BJ (cell line): ENCODE measurements at places on chromosomes 1 and 21. TPM values are rescaled to one million over a fixed set of nuclear protein-coding genes. Genes with fewer than 3 reads are reported as not detected.

DNA sequence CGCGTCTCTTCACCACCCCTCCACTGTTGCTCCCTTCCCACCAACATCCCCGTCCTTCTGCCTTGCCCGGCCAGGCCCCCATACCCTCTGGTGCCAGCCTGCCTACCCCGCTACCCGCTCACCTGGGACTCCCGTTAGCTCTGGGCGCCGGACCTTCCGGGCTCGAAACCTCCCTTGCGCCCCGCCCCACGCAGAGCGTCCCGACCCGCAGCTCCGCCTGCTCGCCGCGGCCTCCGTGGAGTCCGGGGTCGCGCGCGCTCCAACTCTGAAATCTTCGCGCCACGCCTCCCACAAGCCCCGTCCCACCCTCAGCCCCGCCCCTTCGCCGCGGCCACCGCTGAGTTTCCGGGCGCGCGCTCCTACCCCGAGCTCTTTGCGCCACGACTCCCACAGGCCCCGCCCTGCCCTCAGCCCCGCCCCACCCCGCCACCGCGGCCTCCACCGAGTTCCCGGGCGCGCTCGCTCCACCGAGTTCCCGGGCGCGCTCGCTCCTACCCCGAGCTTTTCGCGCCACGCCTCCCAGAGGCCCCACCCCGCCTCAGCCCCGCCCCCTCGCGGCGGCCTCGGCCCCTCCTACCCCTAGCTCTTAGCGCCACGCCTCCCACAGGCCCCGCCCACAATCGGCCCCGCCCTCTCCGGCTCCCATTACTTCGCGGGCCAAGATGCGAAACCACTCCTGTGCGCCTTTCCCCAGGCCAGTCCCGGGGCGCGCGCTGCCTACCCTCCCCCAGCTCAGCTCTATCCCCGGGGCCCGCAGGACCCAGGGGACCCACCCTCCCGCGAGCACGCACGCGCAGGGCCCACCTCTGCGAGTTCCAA is at the start of gene IFT25:
Gene IFT25, minus strand, starts transcription at position 267 of the 819 bp plus-strand sequence. CDS start 5,617 bp downstream, outside the sequence.
- DNase-seq = peak; percentile 65

DNA sequence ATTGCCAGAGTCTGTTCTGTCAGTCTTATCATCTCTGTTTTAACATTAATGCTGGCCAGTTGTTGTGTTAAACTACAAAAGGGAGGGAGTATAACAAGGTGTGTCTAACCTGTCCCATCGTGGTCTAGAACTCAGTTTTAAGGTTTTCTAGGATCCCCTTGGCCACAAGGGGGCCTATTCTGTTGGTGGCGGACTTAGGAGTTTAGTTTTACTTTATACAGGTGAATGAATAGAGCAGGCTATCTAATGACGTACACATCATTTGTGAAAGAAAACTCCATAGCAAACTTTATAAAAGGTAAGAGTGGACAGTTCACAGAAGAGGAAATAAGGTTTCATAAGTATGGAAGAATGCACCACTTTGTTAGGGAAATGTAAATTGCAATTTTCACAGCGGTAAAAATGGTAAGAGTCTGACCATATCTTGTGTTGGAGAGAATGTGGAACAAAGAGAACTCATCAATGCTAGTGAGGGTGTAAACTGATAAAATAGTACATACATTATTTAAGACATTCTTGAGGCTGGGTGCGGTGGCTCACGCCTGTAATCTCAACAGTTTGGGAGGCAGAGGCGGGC is 2.5 kb upstream of the ATF6 start:
- DNase-seq = no peak

DNA sequence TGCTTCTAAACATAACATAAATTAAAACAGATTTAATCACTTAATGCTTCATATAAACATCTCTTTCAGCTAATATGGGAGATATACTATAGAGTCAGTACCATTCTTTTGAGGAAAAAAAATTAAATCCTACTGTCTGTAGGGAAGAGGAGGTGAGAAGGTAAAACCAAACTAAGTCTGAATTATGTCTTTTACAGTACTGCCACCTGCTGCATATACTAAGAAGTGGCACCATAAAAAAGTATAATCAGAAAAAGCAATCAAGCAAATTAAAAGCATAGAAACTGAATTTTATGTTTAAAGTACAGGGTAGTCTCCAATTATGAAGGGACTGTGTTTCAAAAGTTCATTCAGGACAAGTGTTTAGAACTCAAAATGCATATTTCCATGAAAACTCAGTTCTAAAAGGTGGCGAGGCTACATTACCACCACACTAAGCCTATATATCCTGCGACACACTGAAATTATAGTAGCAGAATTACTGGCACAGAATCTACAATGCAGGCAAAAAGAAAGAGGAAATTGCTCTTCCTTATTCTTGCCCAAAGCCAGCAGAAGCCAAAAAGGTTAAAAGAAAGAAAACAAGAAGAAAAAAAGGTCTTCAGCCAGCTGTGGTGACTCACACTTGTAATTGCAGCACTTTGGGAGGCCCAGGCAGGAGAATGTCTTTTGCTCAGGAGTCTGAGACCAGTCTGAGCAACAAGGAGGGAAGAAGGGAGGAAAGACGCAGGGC is 9.0 kb downstream of the NSL1 start:
- no peak for DNase-seq

DNA sequence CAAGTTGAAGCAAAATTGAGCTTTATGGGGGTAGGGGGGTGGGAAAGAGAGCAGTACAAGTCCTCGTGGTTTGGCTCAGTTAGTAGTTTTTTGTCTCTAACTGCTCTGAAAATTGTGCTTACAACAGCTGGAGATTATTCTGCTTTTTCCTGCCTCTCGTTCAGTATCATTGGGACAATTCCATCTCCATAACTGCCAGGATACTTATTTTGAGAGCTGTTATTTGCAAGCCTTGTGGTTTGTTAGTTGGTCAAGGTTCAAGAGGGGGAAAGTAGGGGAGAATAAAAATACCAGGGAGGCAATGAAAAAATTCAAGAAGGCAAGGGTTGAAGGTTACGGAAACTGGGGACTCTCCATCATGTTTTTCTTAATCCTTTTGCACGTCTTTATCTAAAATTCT is 811.8 kb upstream of the ADGRL2 start:
- DNase-seq = no peak

GRCh38 chr21:25214676-25215075 is 392.6 kb downstream of the MRPL39 start:
- no peak for DNase-seq

- no peak for DNase-seq
These were observed 138.2 kb downstream of the AJAP1 start for GRCh38 chr1:4792565-4792964.

DNA sequence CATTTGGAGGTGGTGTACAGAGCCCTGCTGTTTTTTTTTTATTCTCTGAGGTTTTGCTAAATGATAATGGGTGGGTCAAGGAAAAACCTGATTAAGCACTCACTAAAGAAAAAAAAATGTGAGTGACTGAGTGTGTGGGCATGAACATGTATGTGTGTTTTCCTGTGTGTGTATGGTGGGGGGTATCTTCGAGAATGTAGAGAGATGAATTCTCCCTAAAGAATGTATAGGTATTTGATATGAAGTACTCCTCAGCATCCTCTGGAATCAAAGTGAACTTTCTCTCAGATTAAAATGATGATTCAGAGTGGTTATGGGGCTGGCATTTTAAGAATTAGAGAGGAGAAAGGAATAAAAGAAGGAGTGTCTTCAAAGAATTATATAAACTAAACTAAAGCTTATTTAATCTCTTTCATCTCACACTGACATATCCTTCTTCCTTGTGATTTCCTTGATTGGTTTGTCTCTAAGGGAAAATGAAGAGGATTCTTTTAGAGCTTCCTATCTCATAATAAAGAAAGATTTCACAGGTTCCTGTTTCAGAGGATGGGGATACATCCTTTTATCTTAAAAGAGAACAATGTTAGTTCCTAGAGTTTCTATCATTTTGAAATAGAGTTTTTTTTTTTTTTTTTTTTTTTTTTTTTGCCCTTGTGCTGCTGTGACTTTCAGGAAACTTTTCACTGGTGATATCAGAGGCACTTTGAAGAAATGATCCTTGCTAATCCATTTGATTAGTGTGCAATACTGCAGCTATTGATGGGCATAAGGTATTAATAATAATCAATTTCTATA is 23.9 kb downstream of the S1PR1 start:
- DNase-seq = no peak

- DNase-seq = no peak
These were observed 1.6 kb downstream of the PIGR start for GRCh38 chr1:206944703-206945102.

GRCh38 chr1:27548858-27549719 is 54.9 kb downstream of the AHDC1 start:
- DNase-seq = no peak

- DNase-seq = no peak
These were observed 25.6 kb downstream of the MATN1 start for GRCh38 chr1:30697571-30698376.

- DNase-seq = no peak
These were observed 76.9 kb upstream of the RALGPS2 start for GRCh38 chr1:178648151-178648550.

DNA sequence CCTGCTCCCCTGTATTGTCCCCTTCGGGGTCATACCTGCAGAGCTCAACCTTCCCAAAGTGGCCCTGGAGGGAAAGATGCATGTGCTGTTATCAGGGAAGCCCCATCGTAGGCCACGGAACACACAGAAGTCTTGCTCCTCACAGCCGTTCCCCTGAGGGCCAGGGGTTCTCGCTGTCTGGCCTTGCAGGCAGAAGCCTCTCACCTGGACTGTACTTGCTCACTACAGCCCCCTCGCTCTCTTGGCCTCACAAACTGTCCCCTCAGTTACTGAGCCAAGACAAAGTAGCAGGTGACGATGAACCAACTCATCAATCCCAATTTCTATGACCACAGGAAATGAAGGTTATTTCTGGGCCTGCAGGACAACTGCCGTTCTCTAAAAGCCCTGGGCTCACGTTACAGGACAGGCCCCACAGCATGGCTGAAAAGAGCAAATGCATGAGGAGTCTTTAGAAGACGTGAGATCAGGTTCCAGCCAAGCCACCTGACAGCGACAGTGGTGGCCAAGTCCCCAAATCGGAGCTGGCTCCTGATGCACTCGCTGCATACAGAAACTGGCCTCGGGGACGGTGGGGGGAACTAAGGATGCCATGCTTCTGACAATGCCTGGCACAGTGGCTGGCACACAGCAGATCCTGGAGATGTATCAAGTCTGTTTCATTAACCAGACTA is 95.0 kb downstream of the RAVER2 start:
- no peak for DNase-seq

- DNase-seq = no peak
These were observed 15.7 kb downstream of the TCEA3 start for GRCh38 chr1:23408797-23409290.

GRCh38 chr1:206982216-206982615 is 12.0 kb upstream of the FCAMR start:
- no peak for DNase-seq

Gene DCDC2B
- not detected in 2 replicates for polyA plus RNA-seq
